RWPE2 (cell line): ENCODE measurements at places on chromosomes 3 and 15.

DNA sequence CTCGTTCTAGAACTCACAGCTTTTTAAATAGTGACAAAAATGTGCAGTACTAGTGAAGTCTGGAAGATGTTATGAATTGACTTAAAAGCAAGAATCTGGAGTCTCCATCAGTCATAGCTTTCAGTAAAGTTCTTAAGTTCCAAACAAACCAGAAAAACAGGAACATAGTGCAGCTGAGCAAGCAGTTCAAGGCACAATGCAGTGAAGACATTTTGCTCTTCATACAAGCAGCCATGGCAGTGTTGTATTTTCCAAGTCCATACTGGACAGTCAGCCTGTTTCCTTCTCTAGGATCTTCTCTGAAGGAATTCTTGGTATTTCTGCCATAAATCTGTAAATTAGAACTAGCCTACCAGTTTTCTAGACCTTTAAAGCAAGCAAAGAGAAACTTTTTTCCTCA, 90.5 kb downstream of the LRRC28 start:
- H3K27ac ChIP-seq, result no peak overlapping the region
- no peak for DNase-seq
- H3K4me1 ChIP-seq, result peaks cover 12% of the 10 kb centered on the region
- H3K36me3 ChIP-seq, result no peaks in the 10 kb centered on the region

GRCh38 chr15:75149867-75150709, 51.6 kb upstream of the C15orf39 start:
- peaks cover 11% of the 10 kb centered on the region for H3K4me1 ChIP-seq
- H3K4me3 ChIP-seq, result no peak overlapping the region
- DNase-seq, result peak; percentile 93
- peak overlapping the region; percentile 71 for H3K27ac ChIP-seq
- no peaks in the 10 kb centered on the region for H3K36me3 ChIP-seq
- H3K27me3 ChIP-seq, result no peaks in the 10 kb centered on the region

DNA sequence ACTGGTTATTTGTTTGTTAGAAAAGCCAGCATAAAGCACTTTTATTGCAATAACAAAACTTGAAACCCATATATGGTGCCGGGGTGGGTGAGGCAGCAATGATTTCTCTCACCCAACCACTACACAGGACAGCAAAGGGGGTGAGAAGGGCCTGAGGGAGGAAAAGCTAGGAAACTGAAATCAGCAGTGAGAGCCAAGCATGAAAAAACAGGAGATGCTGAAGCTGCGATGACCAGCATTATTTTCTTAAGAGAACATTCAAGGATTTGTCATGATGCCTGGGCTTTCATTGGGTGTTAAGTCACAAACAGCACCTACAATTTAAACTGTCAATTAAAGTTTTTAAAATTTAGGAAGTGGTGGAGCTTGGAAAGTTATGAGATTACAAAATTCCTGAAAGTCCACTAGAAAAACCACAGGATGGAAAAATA, 11.9 kb upstream of the TM4SF4 start:
- no peaks in the 10 kb centered on the region for H3K36me3 ChIP-seq
- no peaks in the 10 kb centered on the region for H3K27me3 ChIP-seq
- DNase-seq, result no peak
- no peak overlapping the region for H3K27ac ChIP-seq
- no peaks in the 10 kb centered on the region for H3K4me1 ChIP-seq

DNA sequence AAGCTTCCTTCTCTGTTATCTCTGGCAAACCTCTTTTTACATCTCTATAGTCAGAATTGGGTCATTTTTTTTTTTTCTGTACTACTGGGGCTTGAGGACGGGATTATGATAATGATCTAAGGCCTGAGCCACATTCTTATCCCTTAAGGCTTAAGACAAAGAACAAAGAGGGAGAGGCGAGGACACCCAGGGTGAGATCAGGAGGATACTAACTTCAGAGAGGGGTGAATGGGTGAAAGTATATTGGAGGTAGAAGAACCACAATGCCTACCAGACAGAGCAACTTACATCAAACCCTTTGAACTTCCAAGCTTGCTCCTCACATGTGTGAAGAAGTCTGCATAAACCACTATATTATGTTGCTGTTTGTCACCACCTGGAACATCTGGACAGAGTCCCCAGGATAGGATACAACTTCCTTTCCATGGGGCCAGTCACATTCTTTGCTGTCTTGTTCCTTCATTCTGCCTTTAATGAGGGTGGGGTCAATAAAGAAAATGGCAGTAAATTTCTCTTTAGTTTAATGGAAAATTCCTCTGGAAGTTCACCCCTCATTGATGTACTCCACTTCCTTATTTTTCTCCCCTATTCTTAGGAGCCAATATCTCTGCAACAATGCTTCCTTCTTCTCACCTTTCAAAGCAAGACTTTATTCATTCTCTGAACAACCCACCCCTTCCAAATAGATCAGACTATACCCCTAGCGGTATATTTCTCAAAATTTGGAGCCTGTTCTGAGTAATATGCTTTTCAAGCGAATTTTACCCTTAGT, 9.1 kb upstream of the PDCD6IP start:
- DNase-seq, result no peak
- H3K4me1 ChIP-seq, result peaks cover 13% of the 10 kb centered on the region
- no peak overlapping the region for H3K27ac ChIP-seq
- H3K36me3 ChIP-seq, result no peaks in the 10 kb centered on the region

- no peaks in the 10 kb centered on the region for H3K36me3 ChIP-seq
- no peak for DNase-seq
- H3K27me3 ChIP-seq, result no peaks in the 10 kb centered on the region
- H3K4me3 ChIP-seq, result no peak overlapping the region
These were observed 30.7 kb downstream of the CLEC3B start for GRCh38 chr3:45056608-45057301.

- no peak overlapping the region for H3K4me3 ChIP-seq
- H3K4me1 ChIP-seq, result peaks cover 25% of the 10 kb centered on the region
- H3K27ac ChIP-seq, result peak overlapping the region; percentile 68
- peak; percentile 52 for DNase-seq
- H3K27me3 ChIP-seq, result no peaks in the 10 kb centered on the region
These were observed 10.6 kb upstream of the ACAN start for GRCh38 chr15:88792342-88793282.

DNA sequence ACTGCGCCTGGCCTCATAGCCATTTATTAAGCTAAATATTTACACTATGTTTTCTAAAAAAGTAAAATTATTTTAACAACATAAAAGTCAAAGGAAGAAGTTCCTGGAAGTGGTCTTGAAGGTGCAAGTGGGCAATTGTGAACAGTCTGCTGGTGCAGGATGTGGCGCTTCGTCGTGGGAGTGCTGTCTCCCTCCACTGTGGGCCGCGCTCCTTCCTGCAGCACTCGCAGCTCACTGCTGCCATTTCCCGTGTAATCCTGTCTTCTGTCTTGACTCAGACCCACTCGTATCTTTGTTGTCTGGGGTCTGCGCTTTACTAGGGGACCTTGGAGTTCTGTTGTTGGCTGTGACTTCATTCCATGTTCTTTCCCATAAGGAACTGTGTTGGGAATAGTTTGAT, 56.3 kb downstream of the APBA2 start:
- no peaks in the 10 kb centered on the region for H3K27me3 ChIP-seq
- no peaks in the 10 kb centered on the region for H3K4me1 ChIP-seq
- H3K4me3 ChIP-seq, result no peak overlapping the region
- DNase-seq, result no peak
- H3K27ac ChIP-seq, result no peak overlapping the region

DNA sequence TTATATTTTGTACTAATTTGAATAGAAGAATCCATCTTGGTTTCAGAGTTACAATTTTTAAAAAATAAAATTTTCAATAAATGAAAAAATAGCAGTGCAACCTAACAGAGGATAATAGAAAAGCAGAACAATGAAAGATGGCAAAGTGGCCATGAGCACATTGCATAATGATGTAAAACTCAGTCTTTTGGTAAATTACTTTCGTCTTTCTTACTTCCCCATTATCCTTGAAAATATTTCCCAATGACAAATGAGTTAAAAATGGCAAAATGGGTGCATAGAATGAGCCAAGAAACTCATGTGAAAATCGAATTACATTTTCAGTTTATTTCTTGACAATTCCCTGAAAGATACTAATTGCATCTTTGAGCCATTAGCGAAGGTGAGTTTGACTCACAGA, 236.4 kb downstream of the CDIN1 start:
- H3K4me3 ChIP-seq, result no peak overlapping the region
- H3K36me3 ChIP-seq, result no peaks in the 10 kb centered on the region
- no peaks in the 10 kb centered on the region for H3K4me1 ChIP-seq
- no peak overlapping the region for H3K27ac ChIP-seq
- no peak for DNase-seq
- no peaks in the 10 kb centered on the region for H3K27me3 ChIP-seq

GRCh38 chr3:169218314-169218983, 445.1 kb downstream of the MECOM start:
- no peak overlapping the region for H3K27ac ChIP-seq
- no peaks in the 10 kb centered on the region for H3K27me3 ChIP-seq
- DNase-seq, result no peak
- no peak overlapping the region for H3K4me3 ChIP-seq
- no peaks in the 10 kb centered on the region for H3K4me1 ChIP-seq

DNA sequence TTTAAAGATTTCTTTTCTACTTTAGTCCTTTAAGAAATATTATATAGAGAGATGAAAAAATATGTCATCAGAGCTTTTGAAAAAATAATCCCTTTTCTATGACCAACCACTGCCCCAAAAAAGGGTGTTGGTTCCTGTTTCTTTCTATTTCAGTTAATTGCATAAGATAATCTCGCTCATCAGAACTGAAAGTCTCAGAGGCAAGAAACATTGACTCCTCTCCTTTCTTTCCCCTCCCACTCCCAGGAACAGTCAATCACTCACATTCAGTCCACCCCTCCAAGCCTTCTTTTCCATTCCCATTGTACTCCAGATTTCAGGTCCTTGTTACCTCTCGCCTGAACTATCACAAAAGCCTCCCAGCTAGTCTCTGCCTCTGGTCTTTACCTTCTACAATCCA, 153.7 kb upstream of the ABI3BP start:
- no peak overlapping the region for H3K4me3 ChIP-seq
- no peak for DNase-seq
- H3K27me3 ChIP-seq, result no peaks in the 10 kb centered on the region
- no peak overlapping the region for H3K27ac ChIP-seq
- no peaks in the 10 kb centered on the region for H3K36me3 ChIP-seq

DNA sequence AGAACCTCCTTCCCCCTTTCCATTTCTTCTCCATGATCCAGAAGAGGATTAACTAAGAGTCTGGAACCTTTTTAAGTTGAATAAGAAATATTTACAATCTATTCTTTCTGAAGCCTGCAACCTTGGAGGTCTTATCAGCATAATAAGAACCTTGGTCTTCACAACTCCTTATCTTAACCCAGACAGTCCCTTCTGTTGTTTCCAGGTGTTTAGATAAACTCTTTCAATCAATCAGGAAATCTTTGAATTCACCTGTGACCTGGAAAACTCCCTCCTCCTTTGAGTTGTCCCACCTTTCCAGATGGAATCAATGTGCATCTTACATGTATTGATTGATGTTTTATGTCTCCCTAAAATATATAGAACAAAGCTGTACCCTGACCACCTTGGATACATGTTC, 3.6 kb upstream of the DHX36 start:
- DNase-seq, result no peak
- H3K36me3 ChIP-seq, result peaks cover 1% of the 10 kb centered on the region
- H3K4me3 ChIP-seq, result no peak overlapping the region
- H3K27me3 ChIP-seq, result no peaks in the 10 kb centered on the region
- peaks cover 2% of the 10 kb centered on the region for H3K4me1 ChIP-seq

DNA sequence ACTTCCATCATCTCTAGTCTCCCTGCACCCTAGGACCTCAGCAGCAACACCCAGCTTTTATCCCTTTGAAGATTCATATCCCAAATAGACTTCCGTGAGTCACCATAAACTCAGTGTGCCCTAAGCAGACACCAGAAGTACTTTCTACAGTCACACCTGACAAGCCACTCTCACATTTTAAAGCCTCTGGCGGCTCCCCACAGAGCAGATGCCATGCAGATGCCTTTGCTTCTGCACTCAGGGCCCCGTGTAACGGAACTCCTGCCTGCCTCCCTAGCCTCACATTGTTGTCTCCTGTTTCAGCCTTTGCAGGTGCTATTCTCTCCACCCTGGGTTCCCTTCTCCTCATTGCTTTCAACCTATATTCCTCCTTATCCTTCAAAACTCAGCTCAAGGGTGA, 155.5 kb upstream of the SLC24A5 start:
- no peak overlapping the region for H3K27ac ChIP-seq
- no peaks in the 10 kb centered on the region for H3K36me3 ChIP-seq
- DNase-seq, result no peak
- no peaks in the 10 kb centered on the region for H3K4me1 ChIP-seq
- no peak overlapping the region for H3K4me3 ChIP-seq

- peaks cover 5% of the 10 kb centered on the region for H3K27me3 ChIP-seq
- no peaks in the 10 kb centered on the region for H3K4me1 ChIP-seq
- H3K27ac ChIP-seq, result no peak overlapping the region
- H3K4me3 ChIP-seq, result no peak overlapping the region
These were observed 31.7 kb downstream of the CADPS start for GRCh38 chr3:62843508-62843907.

DNA sequence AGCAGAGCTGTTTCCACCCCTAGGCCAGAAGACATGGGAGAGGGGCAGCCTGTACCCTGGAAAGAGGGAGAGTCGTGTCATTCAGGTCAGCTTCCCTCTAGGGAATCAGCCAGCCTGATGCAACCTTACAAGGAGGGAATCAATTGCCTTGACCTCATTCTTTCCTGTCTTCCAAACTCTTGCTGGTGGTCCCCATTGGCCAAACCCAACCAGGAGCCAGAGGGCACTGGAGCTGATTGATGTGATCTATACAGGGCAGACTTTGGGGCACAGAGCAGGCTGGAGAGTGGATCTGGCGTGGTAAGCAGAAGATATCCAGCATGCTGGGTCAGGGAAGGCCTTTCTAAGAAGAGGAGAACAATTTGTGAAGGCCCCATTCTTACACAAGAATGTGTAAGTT, 19.1 kb upstream of the MAGEF1 start:
- H3K36me3 ChIP-seq, result no peaks in the 10 kb centered on the region
- no peak overlapping the region for H3K27ac ChIP-seq
- no peaks in the 10 kb centered on the region for H3K27me3 ChIP-seq
- no peak overlapping the region for H3K4me3 ChIP-seq
- H3K4me1 ChIP-seq, result no peaks in the 10 kb centered on the region
- DNase-seq, result no peak

DNA sequence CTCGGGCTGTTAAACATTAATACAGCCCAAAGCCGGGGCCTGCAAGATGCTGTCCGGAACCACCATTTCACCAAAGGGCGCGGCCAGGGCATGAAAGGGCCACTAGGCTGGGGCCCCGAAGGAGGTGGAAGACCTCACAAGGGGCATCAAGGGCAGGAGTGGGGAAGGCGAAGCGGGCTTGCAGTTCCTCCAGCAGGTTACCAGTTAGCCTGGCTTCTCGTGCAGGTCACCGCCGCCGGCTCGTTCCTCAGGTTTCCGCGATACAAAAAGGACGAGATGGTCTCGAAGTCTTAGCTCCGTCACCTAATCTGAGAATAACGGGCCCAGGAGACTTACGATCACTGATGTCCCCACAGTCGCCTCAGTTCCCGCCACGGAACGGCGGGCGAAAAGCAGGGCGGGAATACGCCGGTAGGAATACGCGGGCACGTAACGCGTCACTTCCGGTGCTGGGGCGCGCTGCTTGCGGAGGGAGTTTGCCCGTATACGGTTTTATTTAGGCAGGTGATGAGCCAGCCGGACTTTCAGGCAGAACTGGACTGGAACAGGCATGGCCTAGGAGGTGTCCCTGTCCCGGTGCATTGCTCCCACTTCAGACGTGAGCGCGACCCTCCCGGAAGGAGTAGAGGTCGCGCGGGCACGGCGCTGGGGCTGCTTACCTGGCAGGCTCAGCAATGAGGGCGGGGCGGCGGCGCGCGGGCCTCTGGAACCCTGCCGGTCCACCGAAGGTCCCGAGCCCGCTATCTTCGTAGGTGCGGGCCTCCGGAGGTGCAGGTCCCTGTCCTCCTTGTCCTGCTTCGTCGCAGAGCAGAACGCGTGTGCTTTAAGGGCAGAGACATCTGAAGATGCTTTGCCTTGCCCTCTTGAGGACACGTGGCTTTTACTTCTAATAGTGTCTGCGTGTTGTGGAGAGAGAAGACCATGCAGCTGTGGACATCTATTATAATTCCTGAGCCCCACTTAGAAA, at the start of gene RFC4:
RFC4 (minus strand) TSS at position 394 of the 967 bp plus-strand sequence. CDS start 1,769 bp downstream, outside the sequence.
- peak within 1 kb of the TSS; percentile 65 for H3K27ac ChIP-seq
- peaks cover 8% of the 10 kb centered on the region for H3K4me1 ChIP-seq
- H3K4me3 ChIP-seq, result peak within 1 kb of the TSS; percentile 51
